Globus pallidus (tissue), 1 donor: ENCODE measurements at places on chromosomes 13 and 19.

DNA sequence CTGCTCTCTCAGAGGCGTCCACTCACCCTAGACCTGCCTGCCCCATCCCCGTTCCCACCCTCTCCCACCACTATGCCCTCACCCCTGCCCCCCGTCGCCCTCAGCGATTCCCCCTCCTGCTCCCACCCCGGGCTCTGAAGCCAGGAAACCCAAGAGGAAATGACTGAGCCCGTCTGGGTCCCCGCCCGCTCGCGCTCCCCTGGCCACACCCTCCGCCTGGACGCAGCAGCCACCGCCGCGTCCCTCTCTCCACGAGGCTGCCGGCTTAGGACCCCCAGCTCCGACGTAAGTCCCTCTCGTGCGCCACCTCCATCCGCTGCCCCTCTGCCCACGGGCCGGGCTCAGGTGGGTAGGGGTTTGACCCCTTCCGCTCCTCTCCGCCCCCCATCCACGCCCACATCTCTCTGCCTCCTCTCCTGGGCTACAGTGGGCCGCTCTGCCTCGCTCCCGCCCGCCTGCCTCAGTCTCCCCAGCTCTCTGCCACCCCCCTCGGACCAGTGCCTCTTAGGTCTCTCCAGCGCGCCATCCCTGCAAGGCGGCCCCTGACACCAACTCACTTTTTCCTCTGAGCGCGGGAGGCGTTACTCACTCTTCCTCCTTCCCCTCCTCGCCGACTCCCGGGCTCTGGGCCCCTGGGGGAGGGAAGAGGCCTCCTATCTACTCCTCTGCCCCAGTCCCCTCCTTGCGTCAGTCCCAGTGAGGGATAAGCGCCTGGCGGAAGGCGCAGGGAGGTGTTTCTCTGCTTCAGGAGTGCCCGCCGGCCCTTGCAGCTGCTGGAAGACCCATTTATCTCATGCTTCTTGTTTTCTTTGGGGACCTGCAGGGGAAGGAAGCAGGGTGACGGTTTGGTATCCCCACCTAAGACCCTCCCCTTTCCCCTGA is at the start of gene FXYD5:
Gene FXYD5 (plus strand): TSS at position 211 of the 882 bp plus-strand sequence. CDS start 816 bp downstream, outside the sequence.
- no peak for DNase-seq

- DNase-seq = no peak
Measured at GRCh38 chr13:49297338-49297737, 49.6 kb downstream of the CDADC1 start.

GRCh38 chr19:2543463-2544442 is 67.8 kb downstream of the GADD45B start:
- DNase-seq = peak; percentile 93

GRCh38 chr13:26325876-26326275 is 71.9 kb downstream of the CDK8 start:
- no peak for DNase-seq

- DNase-seq = no peak
Measured at GRCh38 chr13:46953941-46954340, 57.1 kb upstream of the HTR2A start.

- no peak for DNase-seq
Measured at GRCh38 chr19:18764591-18765051, 26.5 kb downstream of the COMP start.

GRCh38 chr13:62299988-62300387 is 884.3 kb upstream of the PCDH20 start:
- no peak for DNase-seq

DNA sequence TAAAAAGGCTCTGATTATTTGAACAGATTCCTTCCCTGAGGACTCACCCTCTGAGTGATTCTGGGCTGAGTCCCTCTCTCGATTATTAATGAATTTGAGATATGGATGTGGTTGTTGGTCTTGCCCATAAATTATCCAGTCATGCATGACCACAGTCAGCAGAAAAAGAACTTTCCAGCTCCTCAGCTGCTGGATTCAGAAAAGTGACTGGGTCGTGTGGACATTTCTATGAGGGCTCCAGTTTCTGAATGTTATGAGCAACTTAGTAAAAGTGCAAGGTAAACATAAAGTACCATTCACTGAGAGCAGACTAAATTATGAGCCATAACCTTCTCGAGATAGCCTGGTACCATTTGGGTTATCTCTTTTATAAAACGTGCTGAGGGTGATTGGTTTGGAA is 100.1 kb upstream of the CLDN10 start:
- DNase-seq = no peak

- DNase-seq = no peak
Measured at GRCh38 chr13:75908141-75908540, 272.0 kb downstream of the LMO7 start.

DNA sequence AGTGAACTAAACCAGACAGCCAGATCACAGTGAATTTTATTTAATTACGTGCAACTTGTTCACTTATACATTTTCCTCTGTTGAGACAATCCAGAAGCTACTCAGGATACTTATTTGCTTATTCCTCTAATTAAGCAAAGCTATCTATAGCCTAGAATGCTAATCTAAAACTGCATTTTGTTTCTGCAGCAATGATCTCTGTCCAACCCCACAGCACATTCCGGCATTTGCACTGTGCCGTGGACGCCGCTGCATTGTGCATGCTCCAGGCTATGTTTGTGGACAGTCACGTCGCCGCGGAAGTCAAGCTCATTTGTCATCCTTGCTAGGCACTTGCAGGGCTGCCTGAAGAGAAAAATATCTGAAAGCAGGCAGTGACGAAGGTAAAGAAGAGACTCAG is 406.9 kb downstream of the RFC3 start:
- no peak for DNase-seq

DNA sequence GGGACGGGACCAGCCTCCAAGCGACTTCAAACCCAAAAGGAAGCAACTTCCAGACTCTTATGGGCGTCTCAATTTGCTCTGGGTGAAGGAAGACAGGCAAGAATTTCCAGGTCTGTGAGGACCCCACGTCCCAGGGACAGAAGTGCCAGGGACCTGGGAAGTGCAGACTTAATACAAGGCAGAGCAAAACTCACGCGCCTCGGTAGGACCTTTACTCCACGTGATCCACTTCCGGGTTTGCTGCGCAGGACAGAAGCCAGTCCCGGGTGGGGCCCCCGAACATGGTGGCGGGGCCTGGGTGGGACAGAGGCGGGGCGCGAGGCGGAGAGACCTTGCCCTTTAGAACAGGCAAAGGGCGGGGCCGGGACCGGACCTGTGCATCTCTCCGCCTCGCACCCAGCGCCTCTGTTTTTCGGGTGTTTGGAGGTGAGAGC is 9.3 kb downstream of the ZNF611 start:
- no peak for DNase-seq

DNA sequence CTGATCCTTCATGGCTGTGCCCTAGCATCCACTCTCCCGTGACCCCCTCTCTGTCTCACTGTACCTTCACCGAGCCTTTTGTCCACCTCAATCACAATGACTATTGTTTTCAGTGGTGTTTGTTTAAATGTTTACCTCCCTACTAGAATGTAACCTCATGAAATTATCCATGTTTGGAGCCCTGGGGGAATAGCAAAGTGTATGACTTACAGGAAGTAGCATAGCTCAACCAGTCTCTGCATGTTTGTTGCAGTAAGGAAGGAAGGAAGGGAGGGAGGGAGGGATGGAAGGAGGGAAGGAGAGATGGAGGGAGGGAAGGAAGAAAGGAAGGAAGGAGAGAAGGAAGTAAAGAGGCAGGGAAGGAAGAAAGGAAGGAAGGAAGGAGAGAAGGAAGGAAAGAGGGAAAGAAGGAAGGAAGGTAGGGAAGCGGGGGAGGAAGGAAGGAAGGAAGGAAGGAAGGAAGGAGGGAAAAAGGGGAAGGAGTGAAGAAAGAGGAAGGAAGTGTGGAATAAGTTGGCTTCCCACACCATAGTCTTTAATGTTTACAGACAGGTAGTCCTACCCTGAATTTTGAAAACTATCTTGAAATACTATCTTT is 421.4 kb downstream of the COG6 start:
- no peak for DNase-seq

DNA sequence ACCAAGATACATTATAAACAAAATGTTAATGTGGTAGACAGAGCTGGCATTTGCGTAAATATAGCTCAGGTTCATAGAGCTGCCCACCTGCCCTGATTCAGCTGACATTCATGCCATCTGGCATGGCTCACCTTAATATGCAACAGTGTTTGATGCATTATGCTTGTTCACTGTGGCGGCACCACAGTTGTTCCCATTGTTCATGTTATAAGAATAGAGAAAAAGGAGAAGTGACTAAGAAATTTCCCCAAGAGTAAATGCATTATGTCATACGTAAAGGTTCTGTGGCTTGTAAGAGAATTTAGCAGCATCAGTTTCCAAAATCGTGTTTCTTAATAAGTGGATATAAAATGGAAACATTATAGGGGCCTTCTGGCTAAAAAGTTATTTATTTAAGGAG is 4.5 kb downstream of the CCNA1 start:
- DNase-seq = no peak

- DNase-seq = no peak
Measured at GRCh38 chr19:3849092-3849491, 19.7 kb downstream of the ZFR2 start.

- DNase-seq = no peak
Measured at GRCh38 chr13:67258482-67258881, 28.3 kb upstream of the PCDH9 start.

DNA sequence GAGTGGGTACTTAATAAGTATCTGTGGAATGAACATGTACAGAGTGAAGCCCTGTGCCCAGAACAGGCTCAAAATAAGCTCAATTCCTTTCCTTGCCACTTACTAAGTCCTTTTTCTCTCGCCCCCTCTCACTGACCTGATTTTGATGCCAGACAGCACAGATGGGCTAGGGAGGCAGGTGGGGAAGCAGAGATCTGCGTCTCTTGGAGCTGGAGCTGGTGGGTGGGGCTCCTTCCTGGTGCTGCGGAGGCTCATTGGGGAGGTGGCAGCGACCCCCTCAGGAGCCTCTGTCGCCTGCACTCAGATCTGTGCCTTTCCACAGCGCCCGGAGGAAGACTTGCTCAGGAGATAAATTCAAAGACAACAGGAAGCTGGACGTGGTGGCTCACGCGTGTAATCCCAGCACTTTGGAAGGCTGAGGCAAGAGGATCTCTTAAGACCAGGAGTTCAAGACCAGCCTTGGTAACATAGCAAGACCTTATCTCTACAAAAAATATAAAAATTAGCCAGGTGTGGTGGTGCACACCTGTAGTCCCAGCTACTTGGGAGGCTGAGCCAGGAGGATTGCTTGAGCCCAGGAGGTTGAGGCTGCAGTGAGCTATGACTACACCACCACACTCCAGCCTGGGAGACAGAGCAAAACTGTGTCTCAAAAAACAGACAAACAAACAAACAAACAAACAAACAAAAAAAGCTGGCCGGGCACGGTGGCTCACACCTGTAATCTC is 14.6 kb downstream of the AKT2 start:
- no peak for DNase-seq

DNA sequence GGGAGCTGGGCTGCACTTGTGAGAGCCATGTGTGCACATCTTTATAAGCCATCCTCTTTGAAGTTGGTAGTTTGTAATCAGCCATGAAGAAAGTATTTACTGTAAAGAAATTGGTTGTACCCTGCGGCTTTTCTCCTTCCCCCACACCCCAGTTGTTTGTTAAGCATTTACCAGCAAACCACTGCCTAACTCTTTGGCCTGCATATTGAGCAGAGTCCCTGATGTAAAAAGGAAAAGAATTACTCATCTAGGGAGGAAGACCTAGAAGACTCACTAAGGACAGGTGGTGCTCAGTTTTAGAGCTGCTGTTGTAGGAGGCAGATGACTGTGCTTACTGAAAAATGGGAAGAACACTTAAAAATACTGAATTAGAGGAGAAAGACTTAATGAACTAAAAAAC is 245.3 kb downstream of the PCCA start:
- no peak for DNase-seq

- no peak for DNase-seq
Measured at GRCh38 chr13:68050761-68051160, 820.6 kb upstream of the PCDH9 start.

- DNase-seq = peak; percentile 48
Measured at GRCh38 chr19:6772028-6772865, at the start of gene VAV1. TSS of gene VAV1 (plus strand) at chr19:6772708. CDS start at chr19:6772808, 100 bp downstream.

DNA sequence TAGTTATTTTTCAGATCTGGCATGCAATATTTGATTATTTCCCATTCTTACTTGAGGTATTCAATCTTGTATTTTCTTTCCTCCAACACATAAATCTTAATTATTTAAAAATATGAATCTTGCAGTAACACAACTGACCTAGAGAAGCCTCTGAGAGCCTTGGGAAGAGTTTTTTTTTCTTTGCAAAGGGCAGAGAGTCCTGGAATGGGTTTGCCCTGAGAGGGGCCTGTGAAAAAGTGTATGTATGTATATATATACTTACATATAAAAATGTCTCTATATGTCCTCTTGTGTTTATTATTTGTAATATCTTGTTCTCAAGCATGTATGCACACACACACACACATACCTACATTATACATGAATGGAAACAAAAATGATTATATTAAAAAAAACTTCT is 801.2 kb upstream of the SLITRK1 start:
- no peak for DNase-seq

DNA sequence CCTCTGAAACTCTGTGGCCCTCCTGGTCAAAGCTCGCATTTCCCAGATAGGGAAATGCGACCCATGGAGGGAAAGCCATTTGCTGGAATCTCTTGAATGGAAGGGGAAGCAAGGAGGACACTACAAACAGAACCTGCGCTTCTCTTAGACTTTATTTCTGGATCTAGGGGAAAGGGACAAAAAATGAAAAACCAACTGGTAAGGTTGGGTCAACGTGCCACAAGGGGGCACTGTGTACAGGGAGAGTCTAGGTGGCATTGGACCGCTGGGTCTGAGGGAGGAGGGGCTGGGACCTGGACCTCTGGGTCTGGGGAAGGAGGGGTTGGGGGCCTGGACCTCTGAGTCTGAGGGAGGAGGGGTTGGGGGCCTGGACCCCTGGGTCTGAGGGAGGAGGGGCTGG is 5.0 kb downstream of the KLK4 start:
- DNase-seq = no peak

GRCh38 chr13:58998716-58999115 is 1165.0 kb downstream of the DIAPH3 start:
- no peak for DNase-seq

- DNase-seq = no peak
Measured at GRCh38 chr19:38869160-38869835, 8.8 kb downstream of the RINL start.

GRCh38 chr19:2302319-2303210 is 5.4 kb downstream of the LINGO3 start:
- DNase-seq = peak; percentile 36
